ENCODE measurements at places on chromosomes 11 and 22.

DNA sequence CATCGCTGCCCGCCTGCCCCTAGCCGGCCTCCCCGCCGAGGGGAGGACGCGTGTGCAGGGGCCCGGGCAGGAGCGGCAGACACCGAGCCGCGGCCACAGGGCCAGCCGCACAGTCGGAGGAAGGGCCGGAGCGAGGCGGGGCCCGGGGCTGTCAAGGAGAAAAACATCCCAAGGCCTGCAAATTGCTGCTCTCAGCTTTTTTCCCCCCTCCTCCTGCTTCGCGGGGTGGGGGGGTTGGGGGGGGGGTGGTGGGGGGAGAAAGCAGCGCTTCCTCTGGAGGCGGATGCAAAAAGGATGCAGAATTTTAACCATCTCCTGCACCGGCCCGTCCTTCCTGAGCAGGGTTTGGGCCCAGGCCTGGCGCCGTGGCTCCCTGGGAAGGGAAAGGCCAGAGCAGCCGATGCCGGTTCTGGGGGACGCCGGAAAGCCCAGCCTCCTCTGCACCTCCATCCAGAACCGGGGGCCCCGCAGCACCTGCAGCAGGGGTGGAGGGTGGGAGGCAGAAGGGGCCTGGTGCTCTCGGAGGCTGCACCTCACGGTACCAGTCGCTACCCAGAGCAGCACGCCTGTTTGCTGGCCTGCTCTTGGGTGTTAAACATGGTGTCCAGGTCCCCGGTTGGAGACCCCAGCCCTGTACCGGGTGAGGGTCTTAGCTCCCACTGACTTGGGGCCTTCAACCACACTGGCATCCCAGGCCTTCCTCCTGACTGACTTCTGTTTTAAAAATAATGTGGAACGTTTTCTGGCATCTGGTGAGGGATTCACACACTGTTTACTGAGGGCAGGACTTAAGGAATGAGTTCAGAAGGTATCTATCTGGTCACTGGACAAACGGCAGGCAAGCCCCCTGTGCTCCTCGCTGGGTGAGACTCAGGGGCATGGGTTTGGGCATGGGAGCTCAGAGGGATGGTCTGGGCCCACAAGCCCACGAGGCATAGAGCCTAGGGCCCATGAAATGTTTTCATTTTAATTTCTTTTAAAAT, 77.4 kb upstream of the WNT7B start:
- H3K27ac ChIP-seq = peak overlapping the region; percentile 95
- H3K4me1 ChIP-seq = peaks cover 62% of the 10 kb centered on the region
- peaks cover 9% of the 10 kb centered on the region for H3K36me3 ChIP-seq

GRCh38 chr11:117869604-117870003, 6.9 kb downstream of the FXYD6 start:
- no peak overlapping the region for H3K27ac ChIP-seq
- H3K36me3 ChIP-seq = no peaks in the 10 kb centered on the region
- no peak overlapping the region for H3K4me3 ChIP-seq
- peaks cover 12% of the 10 kb centered on the region for H3K27me3 ChIP-seq
- H3K4me1 ChIP-seq = no peaks in the 10 kb centered on the region

DNA sequence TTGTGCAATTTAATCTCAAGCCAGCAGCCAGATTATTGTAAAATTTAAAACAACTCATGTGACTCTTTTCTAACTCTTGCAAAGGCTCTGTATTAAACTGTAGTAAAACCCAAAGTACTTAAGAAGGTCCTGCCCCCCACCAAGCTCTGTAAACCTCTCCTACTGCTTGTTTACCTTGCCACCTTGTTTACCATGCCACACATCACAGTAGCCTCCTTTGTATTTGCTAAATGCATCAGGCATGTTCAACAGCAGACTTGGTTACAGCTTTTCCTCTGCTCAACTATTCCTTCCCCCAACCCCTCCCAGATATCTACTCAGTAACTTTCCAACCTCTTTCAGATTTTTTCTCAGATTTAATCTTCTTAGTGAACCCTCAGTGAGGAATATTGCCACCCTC, 861.6 kb downstream of the METTL15 start:
- no peak overlapping the region for H3K27ac ChIP-seq
- no peak overlapping the region for H3K4me3 ChIP-seq
- DNase-seq = peak; percentile 18
- H3K4me1 ChIP-seq = no peaks in the 10 kb centered on the region
- H3K27me3 ChIP-seq = no peaks in the 10 kb centered on the region

GRCh38 chr22:32617903-32618302, 143.3 kb downstream of the FBXO7 start:
- peaks cover 13% of the 10 kb centered on the region for H3K4me1 ChIP-seq
- H3K27me3 ChIP-seq = no peaks in the 10 kb centered on the region
- H3K27ac ChIP-seq = no peak overlapping the region
- H3K36me3 ChIP-seq = no peaks in the 10 kb centered on the region
- DNase-seq = no peak
- H3K4me3 ChIP-seq = no peak overlapping the region

DNA sequence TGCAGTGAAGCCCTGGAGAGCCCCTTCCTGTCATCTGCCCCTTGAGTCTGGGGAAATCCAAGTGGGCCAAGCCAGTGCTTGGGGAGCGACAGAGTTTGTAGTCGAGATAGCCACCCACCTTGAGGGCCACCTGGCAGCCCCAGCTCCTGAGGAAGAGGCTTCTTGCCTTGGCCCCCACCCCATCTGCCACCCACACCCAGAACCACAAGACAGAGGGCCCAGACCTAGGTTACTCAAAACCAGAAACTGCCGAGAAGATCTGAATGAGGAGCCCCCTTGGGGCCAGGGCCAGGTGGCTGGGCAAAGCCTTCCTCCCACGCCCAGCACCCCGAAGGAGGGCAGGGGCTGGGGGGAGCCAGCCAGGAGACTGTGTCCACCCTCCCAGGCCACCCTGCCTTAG, 18.8 kb upstream of the PRR5 start:
- H3K4me3 ChIP-seq = no peak overlapping the region
- peak; percentile 43 for DNase-seq
- H3K36me3 ChIP-seq = no peaks in the 10 kb centered on the region
- H3K27me3 ChIP-seq = no peaks in the 10 kb centered on the region

- H3K36me3 ChIP-seq = no peaks in the 10 kb centered on the region
- no peaks in the 10 kb centered on the region for H3K27me3 ChIP-seq
- no peak for DNase-seq
- H3K4me3 ChIP-seq = no peak overlapping the region
- H3K4me1 ChIP-seq = no peaks in the 10 kb centered on the region
- H3K27ac ChIP-seq = no peak overlapping the region
Measured at GRCh38 chr11:40118780-40119179, 1340.7 kb downstream of the LRRC4C start.

DNA sequence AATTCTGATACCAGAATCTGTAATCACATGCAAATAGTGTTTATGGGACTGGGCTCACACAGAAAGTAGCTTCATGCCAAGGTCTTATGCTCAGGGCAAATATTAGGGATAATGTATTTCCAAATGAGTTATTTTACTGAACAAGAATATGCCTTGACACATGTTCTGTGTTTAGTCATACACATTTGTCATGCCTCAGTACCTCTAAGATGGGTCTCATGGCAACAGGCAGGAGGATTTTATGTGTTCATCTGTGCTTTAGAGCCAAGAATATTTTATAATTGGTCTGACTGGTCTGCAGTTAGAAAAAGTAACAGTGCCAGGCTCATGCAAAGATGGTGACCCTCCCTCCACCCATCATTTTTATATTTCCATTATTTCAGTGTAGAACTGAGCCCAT, 49.1 kb downstream of the JAM3 start:
- no peak overlapping the region for H3K4me3 ChIP-seq
- H3K4me1 ChIP-seq = peaks cover 27% of the 10 kb centered on the region
- H3K27ac ChIP-seq = no peak overlapping the region
- H3K27me3 ChIP-seq = no peaks in the 10 kb centered on the region

- no peaks in the 10 kb centered on the region for H3K27me3 ChIP-seq
- no peak overlapping the region for H3K27ac ChIP-seq
Measured at GRCh38 chr11:47383071-47383470, 4.7 kb upstream of the SPI1 start.

GRCh38 chr11:67044496-67044895, 12.2 kb upstream of the RHOD start:
- peak; percentile 64 for DNase-seq
- H3K36me3 ChIP-seq = peaks cover 4% of the 10 kb centered on the region
- no peaks in the 10 kb centered on the region for H3K27me3 ChIP-seq
- H3K4me1 ChIP-seq = peaks cover 26% of the 10 kb centered on the region

- H3K4me1 ChIP-seq = no peaks in the 10 kb centered on the region
- no peaks in the 10 kb centered on the region for H3K36me3 ChIP-seq
- H3K4me3 ChIP-seq = no peak overlapping the region
- H3K27ac ChIP-seq = no peak overlapping the region
Measured at GRCh38 chr11:117914991-117915618, 14.1 kb downstream of the TMPRSS13 start.
